HT1080 (cell line): ENCODE measurements at places on chromosomes 16 and 17. TPM values are rescaled to one million over a fixed set of nuclear protein-coding genes. Genes with fewer than 3 reads are reported as not detected.

Gene FZD2
- 9.7 and 14.6 TPM in 2 replicates for total RNA-seq

Gene CDRT15
- total RNA-seq: not detected in 2 replicates

Gene CAPNS2
- total RNA-seq: 0.08 TPM in 1 of 2 replicates, not detected in the other

Gene MT2A
- 881 and 1,822 TPM in 2 replicates for total RNA-seq

Gene CARHSP1
- total RNA-seq: 114 and 126 TPM in 2 replicates

Gene LGALS9B
- total RNA-seq: not detected in 2 replicates

Gene ABI3
- 10.3 and 13.7 TPM in 2 replicates for total RNA-seq

Gene CDH11
- total RNA-seq: 4.2 TPM in 2 replicates

Gene KCNJ12
- total RNA-seq: 0.10 and 0.21 TPM in 2 replicates

Gene CRISPLD2
- 0.40 TPM in 1 of 2 replicates, not detected in the other for total RNA-seq

Gene TPSG1
- total RNA-seq: not detected in 2 replicates

DNA sequence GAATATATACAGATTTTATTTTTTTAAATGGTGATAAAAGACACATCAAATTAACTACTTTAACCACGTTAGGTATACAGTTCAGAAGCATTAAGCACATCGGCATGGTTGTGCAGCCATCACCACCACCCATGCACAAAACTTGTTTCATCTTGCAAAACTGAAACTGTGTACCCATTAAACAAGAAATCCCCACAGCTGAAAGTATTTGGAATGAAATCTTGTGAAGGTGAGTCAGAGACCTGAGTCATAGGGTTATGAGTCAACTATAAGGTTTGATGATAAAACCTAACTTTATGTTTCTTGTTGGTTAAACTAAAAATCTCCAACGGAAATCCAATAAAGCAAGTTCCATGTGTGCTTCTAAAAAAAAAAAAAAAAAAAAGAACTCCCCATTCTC, 561.6 kb upstream of the PSMD7 start:
- DNase-seq: peak; percentile 78

DNA sequence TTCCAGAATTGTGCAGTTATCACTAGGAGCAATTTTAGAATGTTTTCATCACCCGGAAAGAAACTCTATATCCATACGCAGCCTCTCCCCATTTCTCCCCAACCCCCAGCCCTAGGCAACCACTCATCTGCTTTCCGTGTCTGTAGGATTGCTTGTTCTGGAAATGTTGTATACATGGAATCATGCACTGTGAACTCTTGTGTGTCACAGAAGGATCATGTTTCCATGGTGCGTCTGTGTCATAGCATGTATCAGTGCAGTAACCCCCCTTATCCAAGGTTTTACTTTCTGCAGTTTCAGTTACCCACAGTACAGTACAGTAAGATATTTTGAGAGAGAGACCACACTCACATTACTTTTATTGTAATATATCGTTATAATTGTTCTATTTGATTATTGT, 299.4 kb downstream of the CPPED1 start:
- no peak for DNase-seq

DNA sequence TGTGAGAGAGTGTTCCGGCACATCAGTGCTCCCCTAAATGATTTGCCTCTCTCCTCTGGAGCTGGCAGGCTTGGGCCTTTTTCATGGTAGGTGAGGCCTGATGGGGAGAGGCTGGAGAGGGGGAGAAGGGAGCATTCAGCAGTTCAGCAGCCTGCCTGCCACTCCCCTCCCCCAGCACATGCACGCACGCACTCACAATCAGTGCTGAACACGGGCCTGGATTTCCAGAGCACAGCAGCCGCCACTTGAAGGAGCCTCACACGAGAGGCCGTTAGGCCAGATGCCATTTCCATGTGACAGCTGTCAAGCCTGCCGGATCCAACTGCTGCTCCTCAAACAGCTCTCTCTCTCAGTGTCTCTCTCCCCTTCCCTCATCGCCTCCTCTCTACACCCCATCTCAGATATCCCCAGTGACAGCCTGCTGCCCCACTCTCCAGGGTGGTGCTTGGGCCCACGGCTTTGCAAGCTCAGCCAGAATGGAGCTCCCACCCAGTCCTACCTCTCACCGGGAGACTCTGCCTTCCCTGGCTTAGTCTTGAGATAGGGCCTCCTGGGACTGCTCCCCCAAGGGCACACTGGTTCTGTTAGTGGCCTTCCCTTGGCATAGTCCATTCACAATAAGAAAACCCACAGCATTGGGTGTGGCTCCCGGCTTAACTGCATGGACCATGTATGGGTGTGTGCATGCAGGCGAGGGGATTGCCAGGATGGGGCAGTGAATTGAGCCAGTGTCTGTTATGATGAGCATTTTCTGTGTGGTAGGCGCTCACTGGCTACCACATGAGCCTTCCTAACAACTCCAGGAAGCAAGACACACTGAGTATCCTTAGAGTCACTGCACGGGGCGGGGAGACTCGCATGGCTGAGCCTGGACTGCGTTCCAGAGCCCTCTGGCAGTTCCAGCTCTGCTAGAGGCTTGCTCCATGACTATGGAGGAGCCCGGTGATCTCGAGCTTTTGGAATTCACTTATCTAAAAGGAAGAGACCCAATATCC, 226.2 kb downstream of the CCDC182 start:
- peak; percentile 21 for DNase-seq

DNA sequence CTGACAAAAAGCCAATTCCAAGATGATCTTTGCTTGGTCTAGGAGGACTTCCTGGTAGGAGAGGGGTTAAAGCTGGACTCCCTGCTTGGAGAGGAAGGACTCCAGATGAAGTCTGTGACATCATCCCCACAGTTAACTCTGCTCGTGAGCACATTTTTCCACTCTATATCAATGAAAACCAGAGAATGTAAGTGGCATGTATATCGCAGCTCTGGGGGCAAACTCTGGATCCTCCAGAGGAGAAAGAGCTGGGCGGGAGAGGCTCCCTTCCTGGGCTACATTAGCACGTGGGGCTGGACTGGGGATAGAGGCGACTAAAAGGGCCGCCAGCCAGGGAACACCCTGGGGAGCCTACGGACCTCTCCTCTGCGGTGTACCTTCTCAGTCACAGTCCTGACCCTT, 34.1 kb downstream of the HIC1 start:
- DNase-seq: no peak

DNA sequence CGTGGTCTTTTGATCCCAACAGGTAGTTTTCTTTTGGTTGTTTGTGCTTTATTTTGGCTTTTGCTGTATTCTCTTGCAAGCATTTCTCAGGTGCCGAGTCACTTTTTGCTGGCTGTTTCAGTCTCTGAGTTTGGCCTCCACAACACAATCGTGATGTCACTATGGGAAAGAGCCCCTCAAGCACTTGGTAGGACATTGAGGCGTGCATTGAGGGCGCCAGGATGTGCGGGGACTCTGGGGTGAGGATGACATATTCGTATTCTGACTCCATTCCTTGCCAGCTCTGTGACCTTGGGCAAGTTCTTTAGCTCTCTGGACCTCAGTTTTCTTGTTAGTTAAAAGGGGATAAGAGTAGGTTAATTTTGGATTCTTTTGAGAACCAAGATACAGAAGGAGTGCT, 13.0 kb downstream of the KSR1 start:
- no peak for DNase-seq

DNA sequence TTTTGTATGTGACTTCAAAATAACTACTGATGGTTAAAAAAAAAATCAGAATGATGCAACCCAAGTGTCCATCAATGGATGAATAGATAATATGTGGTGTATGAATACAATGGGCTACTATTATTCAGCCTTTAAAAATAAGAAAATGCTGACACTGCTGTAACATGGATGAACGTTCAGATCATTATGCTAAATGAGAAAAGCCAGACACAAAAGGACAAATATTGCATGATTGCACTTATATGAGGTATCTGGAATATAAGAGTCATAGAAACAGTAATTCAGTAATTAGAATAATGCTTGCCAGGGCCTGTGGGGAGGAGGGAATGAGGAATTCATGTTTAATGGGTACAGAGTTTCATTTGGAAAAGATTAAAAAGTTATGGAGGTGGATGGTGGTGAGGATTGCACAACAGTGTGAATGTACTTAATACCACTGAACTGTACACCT, 25.4 kb downstream of the TENT4B start:
- no peak for DNase-seq

DNA sequence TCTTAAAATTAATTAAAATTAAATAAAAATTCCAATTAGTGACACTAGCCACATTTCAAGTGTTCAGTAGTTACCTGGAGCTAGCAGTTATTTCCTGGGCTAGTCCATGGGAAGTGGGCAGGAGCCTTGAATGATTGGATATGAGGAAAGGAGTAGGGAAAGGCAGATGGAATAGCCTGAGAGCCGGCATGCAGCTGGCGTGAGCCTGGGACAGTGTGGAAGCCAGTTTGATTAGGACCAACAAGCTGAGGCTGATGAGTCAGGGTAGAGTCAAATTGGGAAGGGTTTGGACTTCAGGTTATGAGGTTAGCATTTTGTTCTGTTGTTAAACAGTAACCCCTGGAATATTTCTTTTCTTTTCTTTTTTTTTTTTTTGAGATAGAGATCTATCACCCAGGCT, 15.3 kb upstream of the GNA13 start:
- DNase-seq: peak; percentile 74

DNA sequence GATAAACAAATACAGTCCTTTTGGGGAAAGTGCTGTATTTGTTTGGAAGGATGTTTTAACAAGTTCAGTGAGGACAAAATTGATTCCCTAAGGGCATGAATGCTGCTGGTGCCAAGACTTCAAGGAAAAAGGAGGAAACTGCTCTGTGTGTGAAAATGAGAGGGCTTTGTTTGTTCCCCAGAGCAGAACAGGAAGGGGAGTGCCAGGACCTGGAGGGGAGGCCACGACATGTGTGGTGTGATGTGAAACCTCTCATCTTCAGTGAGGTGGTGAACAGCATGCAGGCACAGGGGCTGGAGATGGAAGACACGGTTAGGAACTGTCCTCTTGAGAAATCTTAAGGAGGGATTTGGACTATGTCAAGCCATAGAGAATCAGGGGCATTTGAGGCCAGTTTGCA, 46.6 kb upstream of the GRIN2A start:
- no peak for DNase-seq

DNA sequence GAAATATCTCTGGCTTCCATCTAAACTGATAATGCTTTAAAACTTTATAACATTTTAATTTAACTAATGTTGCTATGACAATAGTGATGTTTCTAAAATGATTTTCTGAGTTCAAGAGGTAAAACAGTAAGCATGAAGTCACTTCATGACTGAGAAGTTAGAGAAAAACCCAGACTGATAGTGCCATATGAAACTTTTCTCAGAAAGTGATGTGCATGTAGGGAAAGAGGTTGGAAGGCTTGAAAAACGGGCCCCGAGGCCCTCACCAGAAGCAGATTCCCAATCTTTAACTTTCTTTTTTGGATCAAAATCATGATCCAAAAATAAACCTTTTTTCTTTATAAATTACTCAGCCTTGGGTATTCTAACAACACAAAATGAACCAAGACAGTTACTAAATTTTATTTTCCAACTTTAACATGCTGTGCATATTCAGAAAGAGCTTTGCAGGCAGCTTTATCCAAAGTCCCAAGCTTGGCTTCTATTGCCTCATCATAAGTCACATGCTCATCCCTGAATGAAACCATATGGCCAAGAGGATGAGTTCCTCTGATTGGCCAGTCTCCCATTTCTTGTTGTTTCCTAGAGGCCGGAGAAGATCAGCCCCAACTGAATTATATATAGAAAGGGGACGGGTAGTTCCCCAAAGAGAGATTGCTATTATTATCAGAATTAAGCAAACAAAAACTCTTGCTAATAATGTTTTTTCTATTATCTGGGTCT, 357.6 kb upstream of the SALL1 start:
- DNase-seq: no peak

- DNase-seq: no peak
These were observed 80.7 kb upstream of the CES5A start for GRCh38 chr16:55955845-55956244.

GRCh38 chr17:75505152-75505409, 10.3 kb downstream of the CASKIN2 start:
- no peak for DNase-seq

DNA sequence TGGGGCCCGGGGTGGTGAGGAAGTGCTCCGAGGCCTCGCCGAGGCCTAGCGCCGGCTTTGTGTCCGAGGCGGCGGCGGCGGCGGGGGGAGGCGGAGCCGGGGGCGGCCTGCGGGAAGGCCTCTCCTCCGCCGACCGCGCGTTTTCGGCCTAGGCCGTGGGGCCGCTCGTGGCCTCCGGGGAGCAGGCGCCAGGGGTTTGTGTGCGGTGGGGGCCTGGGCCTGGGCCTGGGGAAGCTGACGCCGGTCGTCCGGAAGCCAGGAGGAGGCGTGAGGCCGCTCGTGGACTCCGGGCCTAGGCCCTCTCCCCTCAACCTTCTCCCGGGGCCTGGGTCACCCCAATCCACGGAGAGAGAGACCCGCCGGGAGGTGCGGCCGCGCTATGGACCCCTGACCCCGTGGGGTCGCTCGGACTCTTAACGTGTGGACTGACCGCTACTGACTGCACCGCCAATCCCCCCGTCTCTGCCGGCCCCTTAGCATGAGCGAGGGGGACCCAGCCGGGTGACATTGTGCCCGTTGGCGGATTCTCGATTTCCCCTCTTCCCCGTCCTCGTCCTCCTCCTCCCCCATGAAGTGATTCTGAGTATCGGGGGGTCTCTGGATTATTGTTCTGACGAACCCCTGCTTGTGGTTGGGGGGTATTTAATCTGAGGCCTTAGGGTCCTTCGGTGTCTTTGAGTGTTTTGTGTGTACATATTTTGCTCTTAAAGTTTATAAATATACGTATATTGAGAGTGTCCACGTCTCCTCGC, 660 bp downstream of the RBBP6 start:
- DNase-seq: peak; percentile 16

- DNase-seq: no peak
These were observed 37.2 kb downstream of the MFSD11 start for GRCh38 chr17:76775021-76775600.

DNA sequence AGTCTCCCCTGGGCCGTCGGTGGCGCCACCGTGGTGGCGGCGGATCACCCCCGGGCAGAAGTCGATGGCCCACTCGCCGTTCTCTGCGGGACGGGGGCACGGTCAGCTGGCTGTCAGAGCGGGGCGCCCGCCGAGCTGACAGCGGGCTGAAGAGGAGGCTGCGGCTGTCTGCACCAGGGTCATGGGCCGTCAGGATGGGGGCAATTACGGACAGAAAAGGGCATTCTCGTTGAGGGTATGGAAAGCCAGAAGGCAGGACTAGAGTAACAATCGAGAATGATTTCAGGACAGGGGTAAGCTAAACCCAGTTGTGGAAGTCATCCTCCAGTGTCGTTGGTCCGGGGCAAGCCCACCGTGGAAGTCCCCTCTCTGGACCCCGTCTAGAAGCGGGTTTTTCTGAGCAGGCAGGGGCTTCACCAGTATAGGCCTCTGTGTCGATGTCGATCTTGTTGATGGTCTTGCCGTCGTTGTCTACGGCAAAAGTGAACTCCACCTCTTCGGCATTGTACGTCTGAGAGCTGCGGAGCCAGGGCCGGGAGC, 1.7 kb downstream of the CHRNE start:
- DNase-seq: no peak

DNA sequence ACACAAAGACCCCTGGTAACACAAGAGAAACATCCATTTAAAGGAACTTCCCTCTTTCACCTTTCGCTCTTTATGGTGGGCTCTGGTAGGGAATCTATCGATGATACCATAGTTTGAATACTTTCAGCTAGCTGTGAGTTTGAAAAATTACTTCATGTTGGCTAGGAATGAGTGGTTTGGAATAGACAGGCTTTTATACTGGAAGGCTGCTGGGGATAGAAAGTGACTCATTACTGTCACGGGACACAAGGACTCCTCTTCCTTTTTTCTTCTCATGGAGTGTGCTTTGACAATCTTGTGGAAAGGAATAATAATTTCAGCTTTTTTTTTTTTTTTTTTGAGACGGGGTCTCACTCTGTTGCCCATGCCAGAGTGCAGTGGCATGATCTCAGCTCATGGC, 76.9 kb downstream of the CYB561 start:
- DNase-seq: peak; percentile 63

GRCh38 chr17:19614900-19615299, 33.7 kb upstream of the ALDH3A2 start:
- no peak for DNase-seq
